ENCODE measurements at places on chromosomes 5 and 9.

DNA sequence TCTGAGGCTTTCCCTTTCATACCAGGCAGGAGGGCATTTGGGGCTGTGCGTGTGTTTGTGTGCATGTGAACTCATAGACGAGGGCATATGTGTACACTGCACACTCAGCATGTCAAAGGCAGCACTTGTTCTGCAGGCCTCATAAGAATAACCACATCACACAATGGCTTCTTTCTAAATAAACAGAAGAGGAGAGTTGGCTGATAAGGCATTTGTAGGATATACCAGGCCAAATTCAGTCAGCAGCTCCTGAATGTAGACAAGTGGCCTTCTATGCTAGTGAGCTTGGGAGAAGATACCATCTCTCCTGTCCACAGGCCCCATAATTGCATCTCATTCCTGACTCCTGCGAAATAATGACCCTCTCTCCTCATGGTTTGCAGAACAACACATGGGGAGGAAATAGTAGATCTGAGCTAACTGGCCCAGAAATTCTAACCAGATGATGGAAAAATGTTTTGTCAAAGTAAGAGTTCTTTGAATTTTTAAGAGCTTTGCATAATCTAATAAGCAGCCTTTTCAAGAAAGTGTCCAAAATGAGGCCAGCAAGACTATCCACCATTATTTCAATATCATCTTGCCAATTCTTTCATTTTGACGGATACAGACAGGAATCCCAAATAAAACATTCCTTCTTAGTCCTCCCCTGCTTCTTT lies 60.5 kb upstream of the GAS1 start:
- DNase-seq, result no peak

GRCh38 chr5:92941806-92942205 lies 639.2 kb downstream of the NR2F1-AS1 start:
- DNase-seq, result no peak

DNA sequence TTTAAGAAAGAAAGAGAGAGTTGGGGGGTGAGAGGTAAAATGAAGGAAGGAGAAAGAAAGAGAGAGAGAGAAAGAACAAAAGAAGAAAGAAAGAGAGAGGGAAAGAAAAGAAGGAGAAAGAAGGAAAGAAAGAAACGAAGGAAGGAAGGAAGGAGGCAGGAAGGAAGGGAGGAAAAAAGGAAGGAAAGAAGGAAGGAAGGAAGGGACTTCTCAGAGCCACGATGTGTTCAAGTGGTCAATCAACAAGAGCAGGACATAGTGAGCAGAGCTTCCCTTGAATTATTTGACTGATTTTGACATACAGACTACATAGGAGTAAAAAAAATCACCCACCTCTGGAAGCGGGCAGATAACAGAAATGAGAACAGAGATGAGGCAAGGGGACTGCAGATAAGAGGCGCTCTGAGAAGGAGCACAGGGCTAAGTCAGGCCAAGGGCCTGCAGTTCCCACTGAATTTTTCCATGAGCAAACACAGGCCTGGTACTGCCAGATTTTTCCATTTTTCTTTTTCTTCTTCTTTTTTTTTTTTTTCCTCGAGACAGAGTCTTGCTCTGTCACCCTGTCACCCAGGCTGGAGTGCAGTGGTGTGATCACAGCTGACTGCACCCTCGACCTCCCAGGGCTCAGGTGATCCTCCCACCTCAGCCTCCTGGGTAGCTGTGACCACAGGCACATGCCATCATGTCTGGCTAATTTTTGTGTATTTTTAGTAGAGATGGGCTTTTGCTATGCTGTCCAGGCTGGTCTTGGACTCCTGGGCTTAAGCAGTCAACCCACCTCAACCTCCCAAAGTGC lies 77.7 kb upstream of the IL17B start:
- no peak for DNase-seq

- DNase-seq, result no peak
Observed at GRCh38 chr5:123398058-123398733, 25.0 kb downstream of the CEP120 start.

- DNase-seq, result no peak
Observed at GRCh38 chr5:9483243-9483642, 62.6 kb downstream of the SEMA5A start.

DNA sequence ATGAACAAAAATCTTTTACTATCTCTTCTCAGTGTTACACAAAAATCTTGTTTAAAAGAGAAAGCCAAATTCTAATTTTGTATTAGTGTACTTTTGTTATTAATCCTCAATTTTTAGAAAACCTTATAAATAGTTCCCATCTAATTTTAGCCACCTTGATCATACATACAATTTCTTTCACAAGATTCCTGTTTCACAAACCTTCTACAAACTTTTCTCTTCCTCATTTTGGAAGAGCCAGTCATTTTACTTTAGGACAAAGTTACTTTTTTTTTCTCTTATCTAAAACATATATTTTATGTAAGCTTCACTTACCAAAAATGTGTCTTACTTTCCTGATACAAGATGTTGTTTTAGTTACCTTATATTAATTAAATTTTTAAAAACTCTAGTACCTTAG lies 161.3 kb downstream of the YIPF5 start:
- DNase-seq, result no peak

GRCh38 chr9:36878986-36879982 lies 154.8 kb downstream of the PAX5 start:
- DNase-seq, result no peak

DNA sequence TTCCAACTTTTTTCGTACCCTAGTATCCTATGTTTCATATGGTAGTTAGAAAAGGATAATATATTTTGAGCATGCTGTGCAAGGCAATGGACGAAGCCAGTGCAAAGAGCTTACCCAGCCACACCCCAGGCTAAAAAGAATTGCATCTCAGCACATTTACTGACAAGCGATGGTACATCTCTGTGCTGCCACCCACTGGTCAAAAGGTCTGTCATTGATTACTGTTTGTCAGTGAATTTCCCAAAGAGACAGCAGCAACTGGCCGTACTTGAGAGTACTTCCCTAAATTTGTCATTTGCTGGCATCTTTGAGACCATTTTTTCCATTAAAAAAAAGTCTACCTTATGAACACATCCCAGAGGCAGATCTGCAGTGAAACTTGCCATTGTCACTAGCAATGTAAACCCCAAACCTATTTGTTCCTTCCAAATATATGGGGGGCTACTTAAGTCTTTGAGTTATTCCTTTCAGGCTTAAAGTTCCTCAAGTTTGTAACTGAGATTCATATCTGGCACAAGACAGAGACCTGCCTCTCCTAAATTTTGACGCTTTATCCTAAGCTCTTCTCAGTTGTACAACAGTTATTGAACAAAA lies 184.3 kb downstream of the CTNND2 start:
- DNase-seq, result no peak

GRCh38 chr5:143836161-143836725 lies 24.3 kb downstream of the HMHB1 start:
- no peak for DNase-seq

DNA sequence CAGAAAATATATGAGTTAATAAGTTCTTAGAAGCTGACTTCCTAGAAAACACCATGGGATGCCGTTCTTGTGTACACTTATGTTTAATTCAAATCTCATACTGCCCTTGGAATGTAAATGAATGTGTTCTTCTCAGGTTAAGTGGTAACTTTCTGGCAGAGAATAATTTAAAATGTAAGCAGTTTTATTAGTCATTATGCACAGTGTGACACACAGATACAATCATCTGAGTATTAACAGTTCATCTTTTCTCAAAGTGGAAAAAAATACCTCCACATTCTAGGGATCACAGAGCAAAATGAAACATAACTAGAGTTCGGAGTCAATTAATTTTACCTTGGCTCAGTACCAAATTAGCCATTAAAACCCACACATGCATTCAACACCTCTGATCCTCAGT lies 508.1 kb downstream of the CDH9 start:
- no peak for DNase-seq

DNA sequence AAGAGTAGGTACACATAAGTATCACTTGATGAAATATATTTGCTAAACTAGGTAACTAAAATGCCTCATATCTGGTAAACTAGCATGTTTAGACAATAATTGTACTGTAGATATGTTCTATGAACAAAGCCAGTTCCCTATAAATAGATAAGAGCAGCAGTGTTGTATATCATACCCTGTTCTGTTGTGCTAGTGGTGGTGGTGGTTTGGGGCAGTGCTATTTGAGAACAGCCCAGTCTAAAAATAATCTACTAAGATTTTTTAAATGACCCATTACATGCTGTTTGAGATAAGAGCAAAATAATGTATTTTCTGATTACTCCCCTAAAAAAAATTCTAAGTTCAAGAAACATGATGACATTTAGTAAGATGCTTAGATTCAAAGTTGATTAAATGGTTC lies 829.2 kb upstream of the DMAC1 start:
- DNase-seq, result no peak

DNA sequence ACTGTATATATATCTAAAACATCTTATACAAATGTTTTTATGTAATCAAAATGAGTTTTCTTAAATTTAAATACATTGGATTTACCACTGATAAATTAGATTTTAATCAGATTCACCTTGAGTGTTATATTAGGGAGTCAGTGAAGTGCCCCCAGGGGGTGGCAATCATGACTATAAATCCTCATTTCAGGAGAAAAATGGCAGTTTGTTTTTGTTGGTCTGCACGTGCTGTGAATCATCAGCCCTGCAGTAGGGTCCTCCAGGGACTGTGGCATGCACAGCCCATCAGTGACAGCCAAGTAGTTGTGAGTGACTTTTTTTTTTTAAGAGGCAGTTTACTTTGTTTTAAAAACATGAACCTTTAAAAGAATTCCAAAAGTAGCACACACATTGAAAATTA lies 65.2 kb downstream of the ZSWIM6 start:
- DNase-seq, result no peak

- DNase-seq, result no peak
Observed at GRCh38 chr9:16312116-16312515, 558.4 kb downstream of the BNC2 start.

GRCh38 chr5:72228960-72229359 lies 91.1 kb downstream of the MRPS27 start:
- no peak for DNase-seq

Data from activated T-cell treated with anti-CD3 and anti-CD28 coated beads for 1 hour (primary cell).